ENCODE measurements at places on chromosomes 3 and 15. TPM values are rescaled to one million over a fixed set of nuclear protein-coding genes. Genes with fewer than 3 reads are reported as not detected.
A peak's percentile ranks its signal among the peaks of the same experiment; 100 is the strongest.

DNA sequence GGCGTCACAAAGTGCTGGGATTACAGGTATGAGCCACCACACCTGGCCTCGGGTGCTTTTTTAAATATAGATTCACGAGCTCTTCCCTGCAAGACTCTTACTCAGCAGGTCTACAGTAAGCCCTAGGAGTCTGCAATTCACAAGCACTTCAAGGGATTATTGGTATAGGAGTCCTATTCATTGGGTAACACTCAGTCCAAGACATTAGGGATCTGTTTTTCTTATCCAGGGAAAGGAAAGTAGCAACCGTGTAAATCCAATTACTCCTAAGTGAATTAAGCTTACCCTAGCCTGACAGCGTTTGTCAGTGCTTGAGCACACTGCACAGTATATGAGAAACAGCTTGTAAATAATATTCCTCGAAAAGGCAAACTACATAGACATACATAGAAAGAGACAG is 109.9 kb downstream of the SENP2 start:
- H3K36me3 ChIP-seq = peaks cover 5% of the 10 kb centered on the region
- no peak overlapping the region for H3K27ac ChIP-seq
- no peaks in the 10 kb centered on the region for H3K27me3 ChIP-seq

DNA sequence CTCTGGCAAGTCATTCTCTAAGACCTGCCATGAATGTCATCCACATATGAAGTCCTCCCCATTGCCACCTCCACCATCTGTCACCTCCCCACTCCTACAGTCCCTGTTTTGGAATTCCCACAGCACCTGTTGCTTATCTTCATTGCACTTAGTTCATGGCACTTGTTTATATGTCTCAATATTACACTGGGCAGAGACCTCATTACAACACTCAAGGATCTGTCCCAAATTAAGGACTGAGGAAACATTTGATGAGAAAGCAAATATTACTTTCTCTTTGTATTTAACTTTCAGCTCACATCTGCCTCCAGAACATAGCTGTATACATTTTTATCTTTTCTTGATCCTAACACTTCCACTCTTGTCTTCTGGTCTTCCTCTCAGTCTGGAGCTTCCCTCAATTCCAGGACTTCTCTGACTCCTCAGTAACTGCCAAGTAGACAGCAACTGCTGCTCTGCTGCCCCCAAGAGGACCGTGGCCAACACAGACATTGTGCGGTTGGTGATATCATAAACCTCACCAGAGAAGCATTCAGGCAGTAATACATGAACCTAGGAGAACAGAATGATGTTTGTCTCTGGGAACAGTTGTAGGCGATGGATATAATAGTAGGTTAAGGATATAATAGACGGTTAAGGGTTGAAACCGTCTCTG is 45.0 kb upstream of the FGF12 start:
- DNase-seq = no peak
- H3K4me3 ChIP-seq = no peak overlapping the region
- no peak overlapping the region for H3K27ac ChIP-seq
- H3K4me1 ChIP-seq = no peaks in the 10 kb centered on the region
- no peaks in the 10 kb centered on the region for H3K27me3 ChIP-seq
- H3K36me3 ChIP-seq = no peaks in the 10 kb centered on the region

Gene CKMT1B
- not detected for total RNA-seq

DNA sequence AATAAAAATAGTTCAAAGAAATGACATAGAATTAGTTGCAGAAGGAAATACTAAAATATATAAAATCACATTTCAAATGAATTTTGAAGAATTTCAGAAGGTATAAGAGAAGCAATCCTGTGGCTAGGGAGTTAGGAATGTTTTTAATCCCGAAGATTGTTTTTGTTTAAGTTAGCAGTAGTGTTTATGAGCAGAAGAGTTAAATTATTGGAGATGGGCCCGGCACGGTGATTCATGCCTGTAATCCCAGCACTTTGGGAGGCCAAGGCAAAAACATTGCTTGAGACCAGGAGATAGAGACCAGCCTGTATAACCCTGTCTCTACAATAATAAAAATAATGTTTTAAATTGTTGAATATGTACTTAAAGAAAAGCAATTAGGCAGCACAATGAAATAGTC is 432.5 kb downstream of the MFSD1 start:
- no peak overlapping the region for H3K4me3 ChIP-seq
- no peak overlapping the region for H3K27ac ChIP-seq
- DNase-seq = no peak
- H3K36me3 ChIP-seq = no peaks in the 10 kb centered on the region
- no peaks in the 10 kb centered on the region for H3K27me3 ChIP-seq

DNA sequence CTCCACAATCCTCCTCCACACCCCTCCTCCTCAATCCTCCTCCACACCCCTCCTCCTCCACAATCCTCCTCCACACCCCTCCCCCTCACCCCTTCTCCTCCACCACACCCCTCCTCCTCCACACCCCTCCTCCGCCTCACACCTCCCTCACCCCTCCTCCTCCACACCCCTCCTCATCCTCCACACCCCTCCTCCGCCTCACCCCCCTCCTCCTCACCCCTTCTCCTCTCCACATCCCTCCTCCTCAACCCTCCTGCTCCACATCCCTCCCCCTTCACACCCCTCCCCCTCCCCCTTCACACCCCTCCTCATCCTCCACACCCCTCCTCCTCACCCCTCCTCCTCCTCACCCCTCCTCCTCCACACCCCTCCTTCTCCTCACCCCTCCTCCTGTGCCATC is 69.8 kb upstream of the BLM start:
- H3K4me3 ChIP-seq = no peak overlapping the region
- H3K4me1 ChIP-seq = peaks cover 18% of the 10 kb centered on the region
- DNase-seq = no peak
- no peaks in the 10 kb centered on the region for H3K27me3 ChIP-seq

DNA sequence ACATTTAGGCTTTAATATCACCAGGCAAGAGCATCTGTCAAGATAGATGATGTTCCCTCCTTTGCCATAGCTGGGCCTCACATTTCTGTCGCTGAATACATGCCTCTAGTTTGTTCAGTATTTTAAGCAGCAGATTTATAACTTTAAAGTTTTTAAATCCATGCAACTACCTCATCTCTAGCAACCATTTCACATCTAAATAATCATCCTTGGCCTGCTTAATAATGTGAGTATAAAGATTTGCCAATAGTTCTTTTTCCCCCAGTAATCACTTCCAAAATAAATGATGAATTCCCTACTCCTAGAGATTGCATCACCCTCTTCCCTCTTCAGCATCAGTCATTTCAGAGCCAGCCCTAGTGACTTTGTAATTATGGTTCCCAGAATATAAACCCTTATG is 36.2 kb upstream of the FILIP1L start:
- no peaks in the 10 kb centered on the region for H3K27me3 ChIP-seq
- peak; percentile 19 for DNase-seq
- H3K4me3 ChIP-seq = no peak overlapping the region
- H3K4me1 ChIP-seq = peaks cover 6% of the 10 kb centered on the region
- peak overlapping the region; percentile 44 for H3K27ac ChIP-seq

DNA sequence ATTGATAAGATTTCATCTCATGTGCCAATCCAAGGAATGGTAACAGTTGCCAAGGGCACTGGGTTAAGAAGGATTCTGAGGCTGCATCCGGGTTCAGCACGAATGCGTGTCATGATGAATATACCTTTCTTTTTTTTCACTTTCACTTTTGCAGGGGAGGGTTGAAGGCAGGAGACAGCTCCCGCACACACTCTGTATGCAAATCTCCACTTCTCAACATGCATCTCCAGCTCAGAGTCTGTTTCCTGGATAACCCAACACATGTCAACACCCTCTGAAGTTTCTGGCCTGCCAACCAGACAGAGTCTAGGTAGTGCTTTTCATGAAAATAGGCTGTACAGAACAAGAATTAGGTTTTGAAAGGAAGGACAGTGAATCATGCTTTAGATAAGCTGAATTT is 21.6 kb downstream of the B4GALT4 start:
- no peaks in the 10 kb centered on the region for H3K4me1 ChIP-seq
- H3K4me3 ChIP-seq = no peak overlapping the region
- no peak for DNase-seq
- no peak overlapping the region for H3K27ac ChIP-seq
- no peaks in the 10 kb centered on the region for H3K27me3 ChIP-seq

Gene MCF2L2
- 24.9 TPM for total RNA-seq

Gene PROS1
- total RNA-seq = 299 TPM

DNA sequence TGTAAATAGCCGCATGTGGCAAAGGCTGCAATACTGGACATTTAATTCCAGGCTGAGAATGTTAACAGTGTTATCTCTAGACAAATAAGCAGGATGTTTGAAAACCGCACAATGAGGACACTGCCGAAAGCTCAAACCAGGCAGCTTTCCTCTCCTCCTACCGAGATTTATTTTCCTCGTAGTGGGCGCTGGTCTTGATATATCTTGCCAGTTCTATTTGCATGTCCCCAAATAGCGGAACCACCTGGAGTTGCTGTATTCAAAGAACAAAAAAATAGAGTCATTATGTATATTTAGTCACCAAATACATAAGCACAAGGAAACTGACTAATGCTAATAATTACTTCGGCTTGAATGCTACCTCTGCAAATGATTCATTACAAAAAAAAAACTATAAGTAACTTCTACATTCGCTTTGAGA is 46.5 kb downstream of the CYFIP1 start:
- no peak for DNase-seq
- H3K4me1 ChIP-seq = no peaks in the 10 kb centered on the region
- no peak overlapping the region for H3K27ac ChIP-seq
- H3K4me3 ChIP-seq = no peak overlapping the region

Gene GOLGA6L7
- total RNA-seq = not detected

Gene MELTF
- 3.3 TPM for total RNA-seq

- no peaks in the 10 kb centered on the region for H3K4me1 ChIP-seq
- H3K4me3 ChIP-seq = no peak overlapping the region
- H3K27me3 ChIP-seq = no peaks in the 10 kb centered on the region
- DNase-seq = no peak
- H3K36me3 ChIP-seq = no peaks in the 10 kb centered on the region
Observed at GRCh38 chr15:55240125-55240760, 43.5 kb upstream of the RSL24D1 start.

- H3K4me3 ChIP-seq = no peak overlapping the region
Observed at GRCh38 chr3:114706591-114707232, 412.9 kb downstream of the TIGIT start.

GRCh38 chr3:177401375-177401774 is 204.1 kb upstream of the TBL1XR1 start:
- DNase-seq = no peak
- H3K27ac ChIP-seq = no peak overlapping the region
- H3K27me3 ChIP-seq = no peaks in the 10 kb centered on the region
- H3K36me3 ChIP-seq = no peaks in the 10 kb centered on the region
